ENCODE measurements at places on chromosomes 3 and 15. TPM values are rescaled to one million over a fixed set of nuclear protein-coding genes. Genes with fewer than 3 reads are reported as not detected.

GRCh38 chr15:83323296-83323711, 38.8 kb upstream of the BNC1 start:
- peak; percentile 73 for DNase-seq

GRCh38 chr3:134366221-134366927, 7.9 kb downstream of the AMOTL2 start:
- no peak for DNase-seq

FETUB gene
- total RNA-seq, result 0.30 TPM

- DNase-seq, result no peak
These were observed 89.1 kb upstream of the SLC2A2 start for GRCh38 chr3:171115667-171116066.

GRCh38 chr3:148856384-148856783, 8.7 kb upstream of the CPA3 start:
- DNase-seq, result no peak

GRCh38 chr15:93308026-93308690, 219.1 kb upstream of the RGMA start:
- no peak for DNase-seq

HEXA gene
- 151 TPM for total RNA-seq

- DNase-seq, result no peak
These were observed 3.4 kb upstream of the HHLA2 start for GRCh38 chr3:108292905-108293328.

GNAI2 gene
- 62.0 TPM for total RNA-seq

- DNase-seq, result no peak
These were observed 156.7 kb downstream of the KLF13 start for GRCh38 chr15:31483053-31483985.

CLDN11 gene
- 0.51 TPM for total RNA-seq

DNA sequence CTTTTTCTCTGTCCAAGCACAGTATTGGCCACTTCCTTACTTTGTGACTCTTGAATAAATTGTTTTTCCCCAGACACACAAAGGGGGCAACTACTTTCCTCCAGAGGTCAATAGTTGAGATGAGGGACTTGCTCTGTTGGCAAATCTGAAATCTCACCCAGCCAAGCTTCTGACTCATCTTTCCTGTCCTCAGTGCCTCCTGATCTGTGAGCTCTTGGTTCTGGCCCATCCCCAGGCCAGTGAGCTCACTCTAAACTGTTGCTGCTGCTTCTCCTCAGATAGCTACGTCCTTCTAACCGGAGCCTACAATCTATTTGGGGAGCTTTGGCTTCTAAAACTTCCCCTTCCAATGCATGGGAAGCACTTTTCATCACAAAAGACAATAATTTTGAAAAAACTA, 50.0 kb upstream of the NMD3 start:
- DNase-seq, result no peak

DNA sequence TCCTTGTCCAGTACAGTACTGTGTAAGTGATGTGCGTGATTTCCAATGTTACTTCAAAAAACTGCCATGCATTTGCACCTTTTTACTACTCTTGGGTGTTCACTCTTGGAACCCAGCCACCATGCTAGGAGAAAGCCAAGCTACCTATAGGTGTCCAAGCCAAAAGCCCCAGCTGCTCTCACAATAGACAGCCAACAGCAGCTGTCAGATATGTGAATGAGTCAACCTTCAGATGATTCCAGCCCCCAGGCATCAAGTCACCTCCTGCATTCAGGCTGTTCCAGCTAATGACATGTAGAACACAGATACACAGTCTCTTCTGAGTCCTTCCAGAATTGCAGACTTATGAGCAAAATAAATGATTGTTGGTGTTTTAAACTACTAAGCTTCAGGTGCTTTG, 417.7 kb upstream of the TGFBR2 start:
- peak; percentile 40 for DNase-seq

ISLR gene
- total RNA-seq, result not detected

- no peak for DNase-seq
These were observed 24.3 kb upstream of the SUCLG2 start for GRCh38 chr3:67678665-67679064.

GRCh38 chr3:86702381-86702958, 288.5 kb downstream of the VGLL3 start:
- DNase-seq, result no peak

- no peak for DNase-seq
These were observed 184.0 kb upstream of the BCL6 start for GRCh38 chr3:187929112-187929816.

DNA sequence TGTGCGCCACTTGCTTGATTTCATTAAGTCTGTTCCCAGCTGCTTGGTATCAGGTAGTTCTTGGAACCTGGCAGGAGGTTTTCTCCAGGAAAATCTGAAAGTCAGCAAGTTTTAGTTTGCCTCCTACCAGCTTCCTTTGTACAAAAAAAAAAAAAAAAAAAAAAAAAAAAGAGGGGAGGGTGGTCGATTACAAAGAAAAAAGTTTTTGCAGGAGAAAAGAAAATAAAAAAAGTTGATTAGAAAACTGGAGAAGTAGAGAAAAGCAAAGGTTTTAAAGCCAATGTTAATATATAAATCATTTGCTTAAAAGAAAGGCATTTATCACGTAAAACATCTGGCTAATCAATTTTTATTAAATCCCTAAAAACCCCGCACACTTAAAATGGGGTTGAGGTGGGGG, 5.9 kb downstream of the EPHA3 start:
- no peak for DNase-seq

- peak; percentile 71 for DNase-seq
These were observed 121.8 kb downstream of the PDZRN3 start for GRCh38 chr3:73502609-73503583.

GRCh38 chr3:170222647-170223541, 670 bp downstream of the PRKCI start:
- DNase-seq, result peak; percentile 55

LMAN1L gene
- not detected for total RNA-seq

SCAANT1 gene
- total RNA-seq, result not detected

DNA sequence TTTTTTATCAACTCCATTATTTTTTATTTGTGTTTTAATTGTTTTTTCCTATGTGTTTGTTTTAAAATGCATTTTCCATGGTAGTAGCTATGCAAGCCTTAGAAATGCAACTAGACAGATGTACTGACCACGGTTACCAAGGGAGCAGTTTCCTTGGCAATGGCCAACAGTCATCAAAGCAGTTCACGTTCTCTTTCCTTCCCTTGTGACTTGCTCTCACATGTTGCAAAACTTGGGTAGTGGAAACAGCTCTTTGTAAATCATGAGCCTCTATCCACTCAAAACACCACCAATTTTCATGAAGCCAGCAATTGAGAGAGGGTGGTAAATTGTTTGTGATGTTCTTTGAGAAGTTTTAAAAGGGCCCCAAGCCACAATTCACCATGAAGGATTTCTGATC, 499.4 kb upstream of the MDFIC2 start:
- DNase-seq, result no peak

EXD1 gene
- not detected for total RNA-seq

DNA sequence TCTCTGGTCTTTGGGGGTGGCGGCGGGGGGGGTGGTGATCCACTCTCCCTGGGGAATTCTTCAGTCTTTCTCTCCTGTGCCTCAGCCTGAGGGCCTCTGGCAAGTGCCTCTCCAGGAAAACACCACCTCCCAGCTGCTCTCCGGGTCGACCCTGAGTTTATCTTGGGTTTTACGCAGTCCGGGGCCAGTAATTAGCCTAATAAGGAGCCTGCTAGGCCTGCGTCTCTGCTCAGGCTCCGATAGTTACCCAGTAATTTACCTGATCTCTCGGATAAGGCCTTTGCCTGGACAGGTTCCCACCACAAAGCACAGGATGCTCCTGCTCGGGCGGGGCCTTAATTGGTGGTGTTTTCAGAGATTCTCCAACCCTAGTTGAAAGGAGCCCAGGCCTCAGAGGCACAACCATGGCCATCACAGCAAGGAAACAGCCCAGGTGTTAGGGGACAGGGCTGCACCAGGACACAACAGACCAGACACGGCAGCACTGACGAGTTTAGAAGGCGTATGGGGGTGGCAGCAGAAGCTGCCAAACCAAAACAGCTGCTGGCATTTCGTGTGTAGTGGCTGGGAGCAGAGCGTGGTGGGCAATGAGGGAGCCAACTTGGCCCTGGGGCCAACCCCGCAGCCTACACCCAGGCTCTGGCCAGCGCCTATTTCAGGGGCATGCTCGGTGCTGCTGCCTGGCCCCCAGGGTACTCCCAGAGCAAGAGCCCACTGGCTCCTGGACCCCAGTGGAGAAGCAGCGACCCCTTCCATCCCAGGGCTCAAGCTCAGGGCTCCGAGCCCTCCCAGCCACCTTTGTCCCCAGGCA, 71.4 kb downstream of the KLF13 start:
- DNase-seq, result peak; percentile 63

- DNase-seq, result no peak
These were observed 667.6 kb downstream of the NAALADL2 start for GRCh38 chr3:175526609-175527280.

GRCh38 chr3:128787256-128788253, 61.6 kb downstream of the RAB7A start:
- no peak for DNase-seq

TMEM212 gene
- not detected for total RNA-seq

DNA sequence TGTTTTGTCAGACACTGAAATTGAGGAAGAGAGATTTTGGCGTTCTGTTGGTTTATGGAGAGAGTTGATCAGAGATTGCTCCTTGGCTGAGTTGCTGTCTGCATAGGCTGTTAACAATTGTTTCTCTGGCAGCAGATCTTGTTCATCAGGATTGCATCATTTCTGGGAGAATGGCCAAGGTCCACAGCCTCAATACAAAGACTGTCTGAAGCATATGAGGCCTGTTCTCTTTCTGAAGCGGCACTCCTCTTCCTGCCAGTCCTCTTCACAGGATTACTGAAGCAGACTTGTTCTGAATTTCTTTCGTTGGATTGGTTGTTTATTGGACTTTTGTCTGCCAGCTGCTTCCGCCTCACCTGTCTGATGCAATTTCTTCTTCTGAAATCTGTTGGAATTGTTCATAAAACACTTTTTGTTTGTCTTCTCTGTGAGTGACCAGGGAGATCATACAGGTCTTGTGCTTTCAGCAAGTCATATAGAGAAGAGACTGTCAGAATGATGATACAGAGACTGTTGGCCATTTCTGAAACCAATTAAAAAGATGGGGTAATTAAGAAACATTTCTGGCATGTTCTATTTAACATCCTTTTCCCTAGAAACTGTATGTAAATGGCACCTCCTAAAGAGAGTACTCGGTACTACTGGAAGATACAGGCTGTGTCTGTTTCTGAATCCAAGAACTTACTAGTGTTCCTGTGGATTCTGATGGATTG, 25.5 kb downstream of the SETD5 start:
- peak; percentile 82 for DNase-seq

DNA sequence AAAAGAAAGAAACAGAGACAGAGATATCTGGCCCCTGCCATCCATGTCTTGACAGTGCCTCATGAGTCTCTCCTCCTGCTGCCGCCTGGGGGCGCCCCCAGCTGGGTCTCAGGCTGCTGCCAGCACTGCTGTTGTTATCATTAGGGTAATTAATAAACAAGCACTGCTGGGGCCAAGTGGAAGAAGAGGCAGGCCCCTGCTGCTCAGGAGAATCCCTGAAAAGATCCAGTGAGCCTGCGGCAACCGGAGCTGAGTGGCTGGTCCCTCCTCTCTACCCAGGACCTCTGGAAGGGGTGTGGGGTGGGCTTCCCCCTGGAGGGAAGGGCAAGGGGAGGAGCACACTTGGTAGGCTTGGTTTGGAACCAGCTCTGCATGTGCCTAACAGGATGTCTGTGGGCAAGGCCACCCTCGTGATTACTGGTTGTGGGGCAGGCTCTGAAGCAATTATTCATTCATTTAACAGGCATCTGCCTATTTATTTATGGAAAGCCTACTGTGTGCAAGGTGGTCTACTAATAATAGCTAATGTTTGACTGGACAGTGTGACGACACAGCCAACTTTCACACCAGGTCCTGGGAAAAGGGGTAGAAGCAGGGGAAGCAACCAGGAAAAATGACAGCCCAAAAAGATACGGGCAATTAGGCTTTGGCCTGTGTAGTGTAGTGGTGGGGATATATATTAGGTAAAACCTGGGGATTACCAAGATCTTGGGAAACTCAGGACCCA, 1.2 kb upstream of the TYRO3 start:
- peak; percentile 73 for DNase-seq

GRCh38 chr3:180188512-180189309, 152.0 kb upstream of the PEX5L start:
- DNase-seq, result no peak

EOMES gene
- 0.53 TPM for total RNA-seq

P2RY1 gene
- 6.0 TPM for total RNA-seq

- DNase-seq, result no peak
These were observed 68.0 kb downstream of the FBN1 start for GRCh38 chr15:48577469-48577868.

KLHL6 gene
- not detected for total RNA-seq

DNA sequence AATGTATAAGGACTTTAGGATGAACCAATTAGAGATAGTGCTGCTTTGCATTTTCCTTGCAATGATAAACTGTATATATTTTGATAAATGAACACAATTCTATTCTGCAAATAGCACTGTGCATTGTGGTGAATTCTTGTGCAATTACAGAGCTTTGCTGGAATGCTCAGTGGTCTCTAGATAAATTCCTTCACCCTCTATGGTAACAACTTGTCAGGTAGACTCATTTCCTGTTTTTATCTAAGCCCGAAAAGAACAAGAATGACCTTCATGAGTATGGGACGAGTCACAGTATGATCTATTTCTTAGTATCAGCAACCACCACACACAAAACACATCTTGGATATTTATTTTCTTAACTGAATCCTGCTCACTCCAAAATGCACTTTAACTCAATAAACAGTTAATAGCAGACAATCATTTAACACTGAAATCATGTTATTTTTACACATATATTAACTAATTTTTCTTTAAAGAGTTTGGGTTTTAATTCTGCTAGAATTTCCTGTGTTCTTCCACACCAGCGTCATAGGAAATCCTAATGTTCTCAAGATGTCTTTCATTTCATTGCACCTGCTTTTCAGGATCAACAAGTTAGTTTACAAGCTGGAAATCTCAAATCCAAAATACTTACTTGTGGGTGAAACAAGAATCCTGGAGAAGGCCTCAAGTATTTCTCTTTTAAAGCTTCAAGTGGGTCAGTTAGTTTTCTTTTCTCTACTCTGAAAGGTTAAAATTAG, 551.2 kb downstream of the MECOM start:
- DNase-seq, result no peak

Data from Caco-2 (cell line).